ENCODE measurements at places on chromosomes 16 and 17.

- no peak for DNase-seq
These were observed 3.0 kb downstream of the HOXB6 start for GRCh38 chr17:48601539-48602425.

DNA sequence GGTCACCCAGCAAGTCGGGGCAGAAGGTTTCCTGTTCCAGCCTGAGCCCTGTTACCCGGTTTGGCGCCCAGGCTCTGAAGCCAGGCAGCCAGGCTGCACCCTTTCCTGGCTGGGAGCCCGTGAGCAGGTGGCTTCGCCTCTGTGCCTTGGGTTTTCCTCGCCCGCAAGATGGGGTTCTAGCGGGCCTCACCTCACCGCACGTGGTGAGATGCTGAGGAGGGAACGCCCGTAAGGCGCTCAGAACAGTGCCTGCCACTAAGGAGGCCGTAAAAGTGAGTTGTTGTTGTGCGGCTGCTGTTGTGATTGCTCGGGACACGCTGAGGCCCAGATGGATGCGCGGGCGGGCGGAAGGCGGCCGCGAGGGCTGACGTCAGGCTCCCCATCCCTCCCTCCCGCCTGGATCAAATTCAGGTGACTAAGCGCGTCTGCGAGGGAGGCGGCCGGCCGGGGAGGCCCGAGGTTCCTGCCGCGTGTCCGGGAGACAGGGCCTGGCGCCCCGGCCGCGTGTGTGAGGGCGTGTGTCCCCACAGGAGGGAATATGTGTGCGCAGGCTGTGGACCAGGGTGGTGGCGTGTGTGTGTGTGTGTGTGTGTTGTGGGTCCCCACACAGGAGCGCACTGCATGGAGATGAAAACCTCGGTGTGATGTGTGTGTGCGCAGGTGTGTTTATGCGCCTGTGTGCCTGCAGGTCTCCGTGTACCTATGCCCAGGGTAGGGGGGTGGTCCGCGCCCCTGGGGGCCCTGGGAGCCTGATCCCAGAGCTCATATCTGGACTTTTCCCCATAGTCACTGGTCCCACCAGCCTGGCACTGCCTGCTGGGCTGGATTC is 4.3 kb downstream of the CAMKK1 start:
- DNase-seq, result no peak

- no peak for DNase-seq
These were observed 197.2 kb downstream of the FOXL1 start for GRCh38 chr16:86775511-86775921.

- no peak for DNase-seq
These were observed 10.5 kb downstream of the MNT start for GRCh38 chr17:2390199-2390836.

- DNase-seq, result no peak
These were observed 71.1 kb upstream of the TMEM97 start for GRCh38 chr17:28247671-28248555.

DNA sequence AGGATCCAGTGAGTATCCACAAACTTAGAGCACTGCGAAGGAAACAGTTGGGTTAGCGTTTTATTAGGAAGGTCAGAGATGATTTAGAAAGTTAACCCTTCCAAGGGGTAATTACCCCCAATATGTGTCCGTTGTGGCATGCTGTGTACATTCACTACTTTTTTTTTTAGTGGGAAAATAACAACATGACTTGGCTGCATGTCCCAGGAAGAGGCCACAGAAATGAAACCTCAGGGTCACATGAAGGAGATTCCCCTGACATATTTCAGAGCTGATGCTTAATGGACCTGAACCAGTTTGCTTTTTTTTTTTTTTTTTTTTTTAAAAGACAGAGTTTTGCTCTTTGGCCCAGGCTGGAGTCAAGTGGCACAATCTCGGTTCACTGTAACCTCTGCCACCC is 167.5 kb downstream of the PRKCA start:
- no peak for DNase-seq

DNA sequence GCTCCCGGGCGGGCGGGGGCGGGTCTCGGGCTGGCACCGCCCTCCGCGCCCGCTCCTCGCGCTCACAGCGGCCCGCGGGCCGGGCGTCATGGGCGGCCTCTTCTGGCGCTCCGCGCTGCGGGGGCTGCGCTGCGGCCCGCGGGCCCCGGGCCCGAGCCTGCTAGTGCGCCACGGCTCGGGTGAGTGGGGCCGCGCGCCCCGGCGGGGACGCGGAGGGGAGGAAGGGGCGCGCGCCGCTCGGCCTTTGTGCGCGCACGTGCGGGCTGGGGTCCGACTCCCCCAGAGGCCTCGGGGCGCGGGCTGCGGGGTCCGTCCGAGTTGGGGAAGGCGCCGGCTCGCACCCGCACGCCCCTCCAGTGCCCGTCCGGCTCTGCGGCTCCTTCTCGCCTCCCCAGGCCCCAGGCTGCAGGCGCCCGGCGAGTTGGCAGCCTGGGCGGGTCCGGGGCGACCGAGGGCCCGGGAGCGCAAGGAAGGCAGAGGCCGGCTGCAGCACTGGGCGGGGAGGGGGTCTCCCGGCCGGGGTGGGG is at the start of gene NME4:
TSS of gene NME4 (plus strand) at position 65 of the 527 bp plus-strand sequence. CDS start at position 89, 24 bp downstream.
- DNase-seq, result no peak

DNA sequence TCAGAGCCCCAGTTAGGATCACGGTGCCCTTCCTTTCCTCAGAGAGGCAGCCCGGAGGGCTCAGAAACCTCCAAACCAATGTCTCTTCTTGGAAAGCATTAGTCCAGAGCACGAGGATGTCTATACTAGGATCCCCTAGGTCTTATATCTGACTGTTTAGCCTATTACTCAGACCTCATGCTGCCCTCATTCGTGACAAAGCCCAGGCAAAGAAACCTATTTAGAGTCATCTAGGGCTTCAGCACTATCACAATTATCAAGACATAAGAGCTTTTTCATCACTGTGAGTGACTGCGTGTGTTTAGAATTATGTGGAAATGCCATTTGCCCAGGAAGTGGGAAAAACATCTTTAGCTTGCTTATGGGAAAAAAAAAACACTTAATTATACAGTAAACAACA is 159.8 kb upstream of the NOL11 start:
- DNase-seq, result no peak
